ENCODE measurements at places on chromosomes 13 and 19.

DNA sequence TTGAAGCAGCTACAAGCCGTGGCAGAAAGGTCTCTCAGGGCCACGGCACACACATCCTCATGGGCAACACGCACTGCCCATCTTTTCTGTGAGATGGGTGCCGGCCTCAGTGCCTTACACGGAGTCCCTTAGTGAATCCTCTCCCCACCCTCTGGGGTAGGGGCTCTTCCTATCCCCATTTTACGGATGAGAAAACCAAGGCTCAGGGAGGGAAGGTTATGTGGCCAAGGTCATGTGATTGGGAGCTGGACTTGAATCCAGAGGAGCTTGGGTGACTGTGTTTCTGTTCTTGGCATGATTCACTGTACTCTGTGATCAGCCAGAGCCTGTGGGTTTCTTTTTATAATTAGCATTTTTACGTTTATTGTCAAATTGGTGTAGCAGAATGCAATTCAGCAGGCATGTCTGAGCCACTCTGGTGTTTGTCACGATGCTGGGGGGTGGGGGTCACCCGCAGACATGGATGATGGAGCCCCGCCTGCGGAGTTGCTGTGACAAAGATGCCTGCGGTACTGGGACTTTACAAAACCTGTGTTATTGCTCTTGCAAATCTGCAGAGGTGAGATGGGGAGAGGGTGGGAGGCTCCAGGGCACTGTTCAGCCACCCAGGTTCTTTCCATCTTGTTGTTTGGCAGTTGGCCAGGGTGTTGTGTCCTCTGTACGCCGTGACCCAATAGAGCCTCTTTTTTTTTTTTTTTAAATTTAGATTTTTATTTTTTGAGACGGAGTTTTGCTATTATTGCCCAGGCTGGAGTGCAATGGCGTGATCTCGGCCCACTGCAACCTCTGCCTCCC lies 4.5 kb downstream of the SCN1B start:
- DNase-seq = no peak

GRCh38 chr19:55489711-55490477 lies 1.7 kb downstream of the SSC5D start:
- DNase-seq = no peak

GRCh38 chr13:85230691-85231093 lies 568.5 kb downstream of the SLITRK6 start:
- DNase-seq = peak; percentile 27

GRCh38 chr19:41373993-41374392 lies 2.3 kb upstream of the TMEM91 start:
- peak; percentile 92 for DNase-seq

DNA sequence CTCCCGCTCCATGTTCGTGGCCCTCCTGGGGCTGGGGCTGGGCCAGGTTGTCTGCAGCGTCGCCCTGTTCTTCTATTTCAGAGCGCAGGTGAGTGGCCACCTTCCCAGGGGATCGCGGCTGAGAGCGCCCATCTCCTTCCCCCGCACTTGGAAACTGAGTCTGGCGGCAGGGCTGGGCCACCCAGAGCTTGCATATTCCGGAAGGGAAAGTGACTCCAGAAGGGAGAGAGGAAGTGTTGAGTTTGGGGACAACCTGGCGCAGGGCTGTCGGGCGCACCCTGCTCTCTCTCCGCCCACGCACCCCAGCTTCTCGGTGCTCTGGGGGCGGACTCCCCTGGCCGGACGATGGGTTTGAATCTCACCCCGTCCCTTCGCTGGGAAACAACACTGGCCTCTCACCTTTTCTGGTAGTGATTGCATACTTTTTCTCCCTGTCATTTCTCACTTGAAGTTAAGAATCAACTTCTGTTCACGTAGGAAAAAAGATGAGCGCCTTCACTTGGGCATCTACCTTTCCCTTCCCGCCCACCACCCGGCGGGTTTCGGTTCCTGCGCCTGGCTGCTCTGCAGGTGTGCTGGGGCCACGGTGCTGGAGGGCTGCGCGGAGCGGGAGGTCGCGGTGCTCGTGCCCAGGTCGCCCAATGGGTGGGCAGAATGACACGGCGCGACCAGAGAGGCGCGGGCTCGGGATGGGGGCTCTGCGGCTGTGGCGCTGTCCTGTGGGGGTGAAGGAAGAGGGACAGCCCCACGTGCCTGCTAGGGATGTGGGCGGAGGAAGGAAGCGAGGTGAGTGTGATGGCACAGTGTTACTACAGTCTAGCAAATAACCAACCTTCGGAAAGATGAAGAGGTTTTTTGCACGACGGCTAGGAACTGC lies 721 bp downstream of the TNFSF11 start:
- DNase-seq = no peak

- DNase-seq = no peak
These were observed 6.4 kb downstream of the FBN3 start for GRCh38 chr19:8143041-8143440.

GRCh38 chr13:19985219-19985556 lies 26.7 kb downstream of the ZMYM2 start:
- DNase-seq = no peak

GRCh38 chr13:99320693-99321481 lies 13.7 kb upstream of the GPR183 start:
- peak; percentile 83 for DNase-seq

DNA sequence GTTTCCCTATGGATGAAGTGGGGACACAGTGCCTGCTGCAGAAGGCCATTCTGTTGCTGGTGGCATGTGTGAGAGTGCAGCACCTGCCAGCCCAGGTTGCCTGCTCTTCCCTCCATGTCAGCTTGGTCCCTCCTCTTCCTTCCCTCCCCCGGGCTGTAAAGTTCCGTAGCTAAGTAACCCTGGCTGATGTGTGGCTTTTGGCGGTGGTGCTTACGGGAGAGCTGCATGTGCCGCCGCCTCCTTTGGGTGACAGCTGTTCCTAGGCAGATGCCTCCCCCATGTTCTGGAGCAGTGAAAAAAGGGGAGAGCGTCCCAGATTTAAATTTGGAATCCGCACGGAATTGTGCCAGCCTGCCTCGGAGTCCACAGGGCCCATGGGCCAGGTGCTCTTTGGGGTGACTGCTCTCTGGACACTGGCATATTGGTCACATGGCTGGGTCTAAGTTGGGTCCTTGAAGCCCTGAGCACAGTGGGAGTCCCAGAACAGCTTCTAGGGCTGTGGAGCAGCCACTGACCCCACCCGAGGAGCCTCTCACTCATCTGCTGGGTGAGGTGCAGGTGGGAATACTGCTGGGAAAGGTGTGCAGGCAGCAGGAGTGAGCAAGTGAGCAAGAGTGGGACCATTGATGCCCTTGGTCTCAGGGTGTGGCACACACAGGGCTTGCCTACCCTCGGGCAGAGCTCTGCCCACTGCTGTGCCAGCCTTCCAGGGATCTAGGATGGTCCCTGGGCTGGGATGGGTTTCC lies 33.1 kb upstream of the ZNF536 start:
- DNase-seq = no peak

DNA sequence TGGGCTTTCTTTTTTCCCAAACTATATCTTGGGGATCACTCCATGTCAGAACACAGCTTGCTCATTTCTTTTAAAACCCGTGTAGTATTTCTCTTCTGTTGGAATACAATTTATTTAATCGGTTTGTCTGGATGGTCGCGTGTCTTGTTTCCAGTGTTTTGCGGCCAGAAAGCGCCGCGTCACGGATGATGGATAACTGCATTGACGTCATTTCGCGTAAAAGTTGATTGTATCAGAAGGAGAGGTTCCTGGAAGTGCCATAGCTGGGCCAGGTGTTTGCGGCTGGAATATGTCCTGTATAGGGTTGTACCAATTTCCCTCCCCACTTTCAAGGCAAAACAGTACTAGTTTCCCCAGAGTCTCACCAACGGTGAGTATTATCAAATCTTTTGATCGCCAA lies 9.7 kb downstream of the ACTL9 start:
- no peak for DNase-seq

DNA sequence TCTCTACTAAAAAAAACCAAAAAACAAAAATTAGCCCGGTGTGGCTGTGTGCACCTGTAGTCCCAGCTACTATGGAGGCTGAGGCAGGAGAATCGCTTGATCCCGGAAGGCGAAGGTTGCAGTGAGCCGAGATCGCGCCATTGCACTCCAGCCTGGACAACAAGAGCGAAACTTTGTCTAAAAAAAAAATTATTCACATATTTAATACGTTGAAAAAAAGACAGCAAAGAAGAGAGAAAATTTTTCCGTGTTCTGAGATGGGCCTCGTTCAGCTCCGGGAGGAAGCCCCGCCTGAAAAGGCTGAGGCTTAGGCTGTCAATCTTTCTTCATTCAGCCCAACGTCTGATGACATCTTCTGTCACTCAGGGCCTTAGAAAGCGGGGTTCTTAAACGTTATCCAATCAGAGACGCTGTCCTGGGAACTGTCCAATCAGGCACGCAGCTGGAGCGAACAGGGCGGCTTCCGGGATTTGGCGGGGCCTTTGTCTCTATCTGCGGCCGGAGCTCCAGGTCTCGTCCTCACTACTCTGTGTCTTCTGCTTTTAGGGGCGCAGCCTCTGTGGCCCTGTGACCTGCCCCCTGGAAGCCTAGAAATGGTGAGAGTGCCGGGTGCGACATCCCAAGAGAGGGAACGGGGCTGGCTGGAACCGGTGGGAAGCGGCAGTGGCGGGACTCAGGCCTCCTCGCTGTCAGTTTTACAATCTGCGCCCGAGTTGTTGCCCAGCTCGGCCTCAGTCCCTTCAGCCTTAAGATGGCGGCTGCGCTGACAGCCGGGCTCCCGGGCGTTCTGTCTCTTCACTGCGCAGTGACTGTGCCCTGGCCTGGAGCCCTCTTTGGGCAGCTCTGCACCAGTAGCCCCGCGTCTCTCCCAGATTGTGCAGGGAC lies at the start of gene ZNF726:
Gene ZNF726, plus strand, starts transcription at position 485 of the 885 bp plus-strand sequence. Its CDS starts 109 bp downstream, at position 594.
- peak; percentile 94 for DNase-seq

- DNase-seq = peak; percentile 77
These were observed 592.9 kb downstream of the KCTD12 start for GRCh38 chr13:76293346-76293745.

GRCh38 chr13:57452228-57452627 lies 179.3 kb upstream of the PCDH17 start:
- no peak for DNase-seq

- no peak for DNase-seq
These were observed 1327.6 kb downstream of the UQCRFS1 start for GRCh38 chr19:27885359-27885758.

DNA sequence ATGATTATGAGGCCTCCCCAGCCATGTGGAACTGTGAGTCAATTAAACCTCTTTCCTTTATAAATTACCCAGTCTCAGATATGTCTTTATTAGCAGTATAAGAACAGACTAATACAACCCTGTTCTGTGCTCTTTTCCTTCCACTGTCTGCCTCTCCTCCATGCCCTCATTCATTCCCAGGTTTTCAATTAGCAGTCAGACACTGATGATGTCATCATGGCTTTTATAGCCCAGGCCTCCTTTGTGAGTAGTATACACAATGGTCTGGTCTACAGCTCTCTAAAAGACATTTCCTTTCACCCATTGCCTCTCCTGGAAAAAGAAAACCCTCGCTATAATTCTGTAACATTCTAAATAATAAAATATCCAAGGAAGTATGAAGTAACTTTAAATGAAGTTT lies 25.5 kb downstream of the FGF14 start:
- DNase-seq = no peak

GRCh38 chr13:43764349-43764748 lies 22.4 kb downstream of the ENOX1 start:
- no peak for DNase-seq
